ENCODE measurements at places on chromosomes 11 and 22.

- DNase-seq: no peak
Measured at GRCh38 chr11:104653407-104653806, 244.9 kb downstream of the CASP12 start.

GRCh38 chr11:95325777-95326258 is 94.8 kb upstream of the SESN3 start:
- peak; percentile 33 for DNase-seq

- DNase-seq: no peak
Measured at GRCh38 chr11:9962722-9963121, 298.8 kb downstream of the SWAP70 start.

GRCh38 chr11:62908468-62909072 is 12.6 kb downstream of the CHRM1 start:
- no peak for DNase-seq

- DNase-seq: no peak
Measured at GRCh38 chr11:69000831-69001242, 12.2 kb downstream of the MRGPRF start.

GRCh38 chr11:33669598-33670249 is 30.9 kb downstream of the C11orf91 start:
- DNase-seq: no peak

- no peak for DNase-seq
Measured at GRCh38 chr11:10696468-10697322, 3.1 kb upstream of the IRAG1 start.

- DNase-seq: no peak
Measured at GRCh38 chr11:28480406-28480805, 372.2 kb downstream of the METTL15 start.

DNA sequence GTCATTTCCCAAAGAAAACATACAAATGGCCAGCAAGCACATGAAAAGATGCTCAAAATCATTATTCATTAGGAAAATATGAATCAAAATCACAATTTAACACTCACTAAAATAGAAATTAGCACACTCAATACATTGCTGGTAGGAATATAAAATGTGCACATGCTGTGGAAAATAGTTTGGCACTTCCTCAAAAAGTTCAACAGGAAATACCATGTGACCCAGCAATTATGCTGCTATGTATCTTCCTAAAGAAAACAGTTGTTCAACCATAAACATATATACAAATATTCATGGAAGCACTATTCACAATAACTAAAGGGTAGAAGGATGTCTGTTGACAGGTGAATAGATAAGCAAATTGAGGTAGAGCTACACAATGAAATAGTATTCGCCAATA is 187.3 kb upstream of the SOX6 start:
- no peak for DNase-seq

- no peak for DNase-seq
Measured at GRCh38 chr11:101523634-101524260, 60.1 kb downstream of the TRPC6 start.

- no peak for DNase-seq
Measured at GRCh38 chr11:9774591-9775397, 110.9 kb downstream of the SWAP70 start.

DNA sequence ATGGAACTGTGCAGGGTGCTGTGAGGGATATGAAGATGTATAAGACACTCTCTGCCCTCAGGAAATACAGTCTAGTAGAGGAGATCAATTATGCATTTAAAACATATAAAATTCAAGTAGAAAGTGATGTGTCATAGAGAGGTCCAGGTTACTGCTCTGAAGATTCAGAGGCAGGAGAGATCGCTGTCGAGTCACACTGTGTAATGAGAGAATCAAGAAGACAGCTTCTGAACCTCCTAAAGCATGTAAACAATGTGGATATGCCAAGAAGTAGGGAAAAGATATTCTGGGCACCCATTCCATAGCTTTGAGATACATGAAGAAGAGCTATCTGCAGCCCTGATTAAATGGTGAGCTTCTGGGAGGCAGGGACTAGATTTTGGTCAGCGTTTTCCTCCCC is 16.7 kb downstream of the SSH3 start:
- DNase-seq: no peak

DNA sequence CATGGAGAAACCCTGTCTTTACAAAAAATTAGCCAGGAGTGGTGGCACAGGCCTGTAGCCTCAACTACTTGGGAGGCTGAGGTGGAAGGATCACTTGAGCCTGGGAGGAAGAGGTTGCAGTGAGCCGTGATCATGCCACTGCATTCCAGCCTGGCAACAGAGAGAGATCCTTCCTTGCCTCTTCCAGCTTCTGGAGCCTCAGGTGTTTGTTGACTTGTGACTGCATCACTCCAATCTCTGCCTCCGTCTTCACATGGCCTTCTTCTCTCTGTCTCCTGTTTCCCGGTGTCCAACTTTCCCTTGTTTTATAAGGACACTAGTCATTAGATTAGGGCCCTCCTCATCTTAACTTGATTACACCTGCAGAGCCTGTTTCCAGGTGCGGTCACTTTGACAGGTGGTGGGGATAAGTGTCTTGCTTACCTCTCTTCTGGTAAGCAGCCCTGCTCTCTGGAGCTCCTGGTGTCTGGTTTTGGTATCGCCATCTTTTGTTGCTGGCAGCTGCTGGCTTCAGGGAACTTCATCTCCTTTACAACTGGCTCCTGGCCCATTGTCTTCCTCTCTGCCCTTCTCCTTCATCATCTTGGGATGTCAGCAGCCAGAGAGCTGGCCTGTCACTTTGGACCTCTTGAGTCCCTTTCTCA is 8.2 kb upstream of the USP2 start:
- peak; percentile 47 for DNase-seq

GRCh38 chr11:76649011-76649410 is 21.5 kb downstream of the LRRC32 start:
- no peak for DNase-seq

DNA sequence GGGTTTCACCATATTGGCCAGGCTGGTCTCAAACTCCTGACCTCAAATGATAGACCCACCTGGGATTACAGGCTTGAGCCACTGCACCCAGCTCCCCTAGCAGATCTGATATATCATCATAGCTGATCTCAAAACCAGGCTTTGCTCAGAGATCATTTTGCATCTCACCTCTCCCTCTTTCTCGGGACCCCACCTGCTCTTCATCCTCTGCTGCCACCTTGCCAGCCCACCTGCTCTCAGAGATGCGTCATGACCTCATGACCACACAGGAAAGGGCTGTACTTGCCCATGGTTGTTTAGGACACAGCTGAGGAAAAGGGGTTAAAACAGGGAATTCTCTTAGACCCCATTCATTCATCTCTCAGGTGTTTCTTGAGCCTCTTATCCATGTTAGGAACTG is 27.4 kb downstream of the POU2F3 start:
- DNase-seq: no peak

DNA sequence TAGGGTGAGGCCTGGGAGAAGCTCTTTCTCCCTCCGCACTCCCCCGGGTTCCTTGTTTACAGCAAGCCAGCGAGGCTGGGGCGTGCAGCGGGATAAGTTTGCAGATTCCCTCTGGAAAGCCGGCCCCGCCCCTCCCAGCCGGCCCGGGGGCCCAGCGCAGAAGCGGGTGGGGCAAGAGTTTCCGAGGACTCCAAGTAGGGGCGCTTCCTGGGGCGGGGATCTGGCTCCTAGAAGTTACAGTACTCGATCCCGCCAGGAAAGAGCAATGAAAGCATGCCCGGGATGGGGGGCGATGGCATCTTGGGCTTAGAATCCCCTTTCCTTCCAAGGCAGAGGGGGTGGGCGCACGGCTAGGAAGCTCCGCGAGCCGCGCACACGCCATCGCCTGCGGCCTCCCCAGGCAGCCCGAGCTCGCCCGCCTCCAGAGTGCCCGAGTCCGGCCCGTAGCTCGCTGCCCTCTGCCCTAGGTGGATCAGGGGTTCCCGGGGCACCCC is 385 bp downstream of the TST start:
- peak; percentile 34 for DNase-seq

DNA sequence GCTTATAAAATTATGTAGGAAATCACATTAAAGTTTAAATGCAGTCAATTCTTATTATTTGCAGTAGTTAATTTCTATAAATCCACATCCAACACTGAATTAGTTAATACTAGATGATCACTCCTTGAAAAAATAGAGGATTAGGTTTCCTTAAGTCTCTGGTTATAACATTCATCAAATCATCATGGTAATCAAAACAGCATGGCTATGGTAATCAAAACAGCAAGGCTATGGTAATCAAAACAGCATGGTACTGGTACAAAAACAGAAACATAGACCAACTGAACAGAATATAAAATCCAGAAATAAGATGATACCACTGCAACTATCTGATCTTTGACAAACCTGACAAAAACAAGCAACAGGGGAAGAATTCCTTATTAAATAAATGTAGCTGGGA is 814.6 kb upstream of the CCDC179 start:
- no peak for DNase-seq

DNA sequence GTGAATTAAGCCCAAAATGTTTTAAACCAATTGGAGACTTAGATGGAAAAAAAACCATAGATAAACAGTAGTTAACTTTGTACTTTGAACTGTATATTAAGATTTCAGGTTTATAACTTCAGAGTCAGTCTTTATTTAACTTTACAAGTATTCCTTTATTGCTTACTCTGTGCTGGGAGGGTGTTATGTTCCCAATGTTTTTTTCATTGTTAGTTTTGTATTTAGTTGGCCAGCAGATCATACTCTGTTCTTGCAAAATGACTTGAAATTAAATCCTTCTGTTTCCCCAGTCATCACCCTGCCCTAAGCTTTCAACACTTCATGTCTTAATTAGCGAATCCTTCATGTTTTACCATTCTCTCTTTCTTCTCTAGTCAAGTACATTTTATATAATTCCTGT is 25.3 kb downstream of the SIK2 start:
- DNase-seq: no peak

DNA sequence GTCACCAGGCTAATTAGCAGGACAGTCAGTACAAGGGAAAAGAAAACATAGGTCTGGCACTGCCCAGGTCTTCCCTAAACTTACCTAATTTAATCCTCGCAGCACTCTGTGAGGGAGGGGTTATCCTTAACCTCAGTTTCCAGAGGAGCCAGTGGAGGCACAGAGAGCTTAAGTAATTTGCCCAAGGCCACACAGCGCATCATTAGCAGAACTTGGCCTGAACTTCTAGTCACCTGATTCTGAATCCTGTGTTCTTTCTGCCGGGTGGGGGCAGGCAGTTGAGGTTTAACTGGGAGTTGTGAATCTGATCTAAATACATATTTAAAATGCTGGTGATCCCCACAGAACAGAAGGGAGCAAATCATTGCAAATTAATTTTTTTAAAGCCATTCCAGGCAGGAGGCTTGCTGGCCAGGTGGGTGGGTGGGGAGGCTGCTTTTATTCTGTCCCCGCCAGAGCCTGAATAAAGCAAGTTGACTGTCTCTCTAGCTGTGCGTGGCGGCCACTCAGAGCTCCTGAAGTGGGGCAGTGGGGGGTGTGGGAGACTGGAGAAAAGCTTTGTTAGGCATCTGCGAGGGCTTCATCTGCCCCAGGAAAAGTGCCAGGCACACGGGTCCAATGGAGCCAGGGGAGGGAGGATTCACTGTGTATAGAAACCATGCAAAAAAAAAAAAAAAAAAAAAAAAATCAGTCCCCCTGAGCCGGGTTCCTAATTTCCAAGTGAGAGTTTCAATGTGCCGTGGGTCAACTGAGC is 66.1 kb downstream of the NFAM1 start:
- DNase-seq: no peak

DNA sequence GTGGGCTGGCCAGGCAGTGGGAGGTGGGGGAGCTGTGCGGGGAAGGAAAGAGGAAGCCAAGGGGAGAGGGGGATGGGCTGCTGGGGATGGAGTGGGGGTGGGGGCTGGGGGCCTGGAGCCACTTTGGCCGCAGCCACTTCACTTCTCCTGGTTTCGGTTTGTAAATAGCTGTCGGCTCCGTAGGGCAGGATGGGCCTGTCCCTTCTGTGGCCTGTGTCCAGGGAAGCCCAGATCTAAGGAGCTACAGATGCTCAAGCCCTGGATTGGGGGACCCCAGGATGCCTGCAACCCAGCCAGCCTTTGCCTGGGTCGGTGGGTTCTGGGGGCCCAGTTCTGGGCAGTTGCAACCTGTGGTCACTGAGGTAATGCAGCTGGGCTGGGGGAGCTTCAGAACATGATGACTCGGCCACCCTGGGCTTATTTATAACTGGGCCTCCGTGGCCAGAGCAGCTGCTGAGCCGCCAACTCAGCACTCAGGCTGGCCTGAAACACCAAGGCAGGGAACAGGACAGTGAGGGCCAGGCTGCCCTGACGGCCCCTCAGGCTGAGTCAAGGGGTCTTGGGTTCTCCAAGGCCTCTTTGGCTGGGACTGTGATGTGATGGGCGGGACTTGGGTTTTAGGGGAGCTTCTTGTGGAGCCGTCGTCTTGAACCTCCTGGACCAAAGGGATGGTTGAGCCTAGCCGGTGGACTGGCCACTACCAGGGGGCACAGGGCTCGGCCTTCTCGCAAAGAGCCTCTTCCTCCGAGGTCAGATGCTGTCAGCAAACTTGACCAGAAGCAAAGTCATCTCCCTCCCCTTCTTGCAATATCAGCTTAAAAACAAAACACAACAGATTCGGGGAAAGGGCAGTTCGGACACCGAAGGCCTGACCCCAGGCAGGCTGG is 15.0 kb upstream of the SLC39A13 start:
- no peak for DNase-seq

GRCh38 chr11:128610721-128611617 is 23.6 kb upstream of the ETS1 start:
- DNase-seq: no peak

DNA sequence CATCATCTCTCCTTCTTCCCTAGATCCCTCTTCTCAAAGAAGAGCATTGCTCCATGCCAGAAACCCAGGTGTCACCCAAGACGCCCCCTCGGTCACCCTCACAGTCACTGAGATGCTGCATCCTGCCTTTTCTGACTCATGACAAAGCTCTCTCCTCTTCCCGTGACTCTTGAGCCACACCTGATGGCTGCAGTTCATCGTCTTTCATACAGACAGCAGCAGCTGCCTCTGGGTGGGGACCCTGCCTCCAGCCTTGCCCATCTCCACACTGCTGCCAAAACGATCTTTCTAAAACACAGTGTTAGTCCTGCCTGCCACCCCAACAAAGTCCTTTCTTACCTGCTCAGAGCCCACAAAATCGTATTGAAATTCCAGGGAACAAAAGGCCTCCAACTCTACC is 44.8 kb downstream of the BUD13 start:
- no peak for DNase-seq

GRCh38 chr11:80525663-80526405 is 1085.0 kb upstream of the TENM4 start:
- DNase-seq: no peak

- no peak for DNase-seq
Measured at GRCh38 chr11:79102840-79103239, 338.0 kb downstream of the TENM4 start.

GRCh38 chr11:129457321-129457720 is 81.7 kb downstream of the BARX2 start:
- DNase-seq: no peak

Data from NCI-H82 (cell line).